Stimulated activated CD4-positive, alpha-beta T cell treated with anti-CD3 and anti-CD28 coated beads, Interleukin-4, amount 100 ng/mL, for 4 hours (primary cell): ENCODE measurements at places on chromosomes 3 and 15.

DNA sequence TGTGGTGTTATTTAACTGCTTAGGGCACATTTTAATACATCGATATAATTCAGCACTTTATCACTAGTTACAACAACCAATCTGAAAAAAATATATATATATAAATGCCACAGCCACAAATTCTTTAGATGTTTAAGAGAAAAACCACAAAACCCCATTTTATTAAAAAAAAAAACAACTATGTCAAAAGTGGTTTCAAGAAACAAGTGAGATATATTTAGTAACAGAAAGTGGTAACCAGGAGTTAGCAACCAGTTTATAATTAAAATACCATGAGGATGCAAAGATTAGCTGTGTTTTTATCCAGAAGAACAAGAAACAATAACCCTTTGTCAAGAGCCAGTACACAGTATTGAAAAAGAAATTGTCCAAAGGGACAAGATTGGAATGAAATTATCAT is 14.8 kb upstream of the DIPK2A start:
- no peak for DNase-seq

GRCh38 chr3:157618075-157618760 is 115.0 kb upstream of the VEPH1 start:
- DNase-seq = no peak

DNA sequence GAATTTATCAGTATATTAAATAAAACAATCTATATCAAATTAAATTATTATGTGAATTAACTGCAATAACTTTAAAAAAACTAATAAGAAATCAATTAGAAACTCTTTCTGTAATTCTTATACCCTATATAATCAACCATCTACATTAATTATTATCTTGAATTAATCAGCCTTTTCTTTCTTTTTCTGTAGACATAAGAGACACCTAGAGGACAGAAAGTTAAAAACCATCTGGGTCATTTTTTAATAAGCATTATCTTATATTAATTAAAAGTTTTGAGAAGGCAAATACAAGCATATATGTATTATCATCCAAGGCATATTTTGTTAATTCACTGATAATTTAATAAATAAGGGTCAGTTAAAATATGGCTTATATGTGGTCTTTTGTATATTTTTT is 24.2 kb upstream of the SLC25A26 start:
- no peak for DNase-seq

DNA sequence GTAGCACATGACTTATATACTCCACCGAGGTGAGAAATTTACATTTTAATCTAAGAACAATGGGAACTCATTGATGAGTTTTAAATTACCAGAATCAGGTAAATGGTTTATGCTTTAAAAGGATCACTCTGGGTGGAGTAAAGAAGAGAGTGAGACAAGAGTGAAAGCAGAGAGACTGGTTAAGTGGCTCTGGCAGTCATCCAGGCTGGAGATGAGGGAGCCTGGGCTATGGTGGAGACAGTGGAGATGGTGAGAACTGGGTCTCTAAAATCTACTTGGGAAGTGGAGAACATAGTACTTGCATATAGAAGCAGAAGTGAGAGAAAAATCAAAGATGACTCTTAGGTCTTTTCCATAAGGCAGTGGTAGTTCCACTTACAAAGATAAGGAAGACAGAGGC is 37.1 kb upstream of the SLC25A36 start:
- no peak for DNase-seq

DNA sequence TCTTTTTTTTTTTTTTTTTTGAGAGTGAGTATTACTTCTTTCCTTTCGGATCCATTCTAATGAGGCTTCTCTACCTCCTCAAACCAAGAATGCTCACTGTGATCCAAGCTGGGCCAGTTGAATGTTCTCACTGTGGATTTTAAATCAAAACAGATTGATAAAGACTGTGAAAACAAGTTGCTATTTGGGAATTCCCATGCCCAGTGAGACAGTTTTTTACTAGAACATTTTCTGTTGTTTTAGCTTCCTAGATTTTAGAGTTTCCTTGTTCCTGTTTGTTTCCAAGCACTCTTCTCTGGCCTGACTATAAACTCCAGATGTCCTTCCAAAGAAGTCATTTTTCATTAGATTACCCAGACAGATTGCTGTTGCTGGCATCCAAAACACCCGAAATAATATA is 60.1 kb upstream of the GALNT15 start:
- no peak for DNase-seq

- no peak for DNase-seq
Observed at GRCh38 chr15:57253082-57253481, 123.2 kb upstream of the CGNL1 start.

GRCh38 chr15:53791581-53791980 is 32.1 kb upstream of the WDR72 start:
- no peak for DNase-seq

- DNase-seq = no peak
Observed at GRCh38 chr15:96088650-96089049, 241.8 kb upstream of the NR2F2 start.
